Kasumi-1 (cell line): ENCODE measurements at places on chromosomes 2 and 18.

DNA sequence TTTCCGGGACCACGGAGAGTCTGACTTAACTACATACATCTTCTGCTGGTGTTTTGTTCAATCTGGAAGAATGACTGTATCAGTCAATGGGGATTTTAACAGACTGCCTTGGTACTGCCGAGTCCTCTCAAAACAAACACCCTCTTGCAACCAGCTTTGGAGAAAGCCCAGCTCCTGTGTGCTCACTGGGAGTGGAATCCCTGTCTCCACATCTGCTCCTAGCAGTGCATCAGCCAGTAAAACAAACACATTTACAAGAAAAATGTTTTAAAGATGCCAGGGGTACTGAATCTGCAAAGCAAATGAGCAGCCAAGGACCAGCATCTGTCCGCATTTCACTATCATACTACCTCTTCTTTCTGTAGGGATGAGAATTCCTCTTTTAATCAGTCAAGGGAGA lies 23.1 kb downstream of the ICOS start:
- no peak for DNase-seq

GRCh38 chr2:128310761-128311160 lies 7.9 kb downstream of the HS6ST1 start:
- DNase-seq = no peak

DNA sequence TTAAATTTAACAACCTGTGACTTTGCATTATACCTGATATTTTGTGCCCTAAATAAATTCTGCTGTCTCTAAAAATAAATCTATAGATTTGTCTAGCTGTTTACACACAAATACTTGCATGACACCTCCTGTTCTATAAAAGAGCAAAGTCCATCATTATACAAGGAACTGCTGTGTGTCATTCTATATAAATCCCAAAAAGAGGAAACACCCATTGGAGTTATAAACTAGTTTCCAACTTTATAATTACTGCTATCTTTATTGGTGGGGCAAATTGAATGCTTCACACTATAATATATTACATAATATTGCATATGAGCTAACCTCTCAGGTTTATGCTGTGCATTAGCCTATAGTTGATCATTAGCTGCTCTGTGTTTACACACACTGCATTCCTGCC lies 504.4 kb downstream of the SATB2 start:
- no peak for DNase-seq

- DNase-seq = no peak
Observed at GRCh38 chr2:224523626-224524577, 61.3 kb downstream of the CUL3 start.

- no peak for DNase-seq
Observed at GRCh38 chr2:196399096-196399495, 227.7 kb upstream of the STK17B start.

- no peak for DNase-seq
Observed at GRCh38 chr2:230666446-230666845, 46.2 kb upstream of the CAB39 start.

DNA sequence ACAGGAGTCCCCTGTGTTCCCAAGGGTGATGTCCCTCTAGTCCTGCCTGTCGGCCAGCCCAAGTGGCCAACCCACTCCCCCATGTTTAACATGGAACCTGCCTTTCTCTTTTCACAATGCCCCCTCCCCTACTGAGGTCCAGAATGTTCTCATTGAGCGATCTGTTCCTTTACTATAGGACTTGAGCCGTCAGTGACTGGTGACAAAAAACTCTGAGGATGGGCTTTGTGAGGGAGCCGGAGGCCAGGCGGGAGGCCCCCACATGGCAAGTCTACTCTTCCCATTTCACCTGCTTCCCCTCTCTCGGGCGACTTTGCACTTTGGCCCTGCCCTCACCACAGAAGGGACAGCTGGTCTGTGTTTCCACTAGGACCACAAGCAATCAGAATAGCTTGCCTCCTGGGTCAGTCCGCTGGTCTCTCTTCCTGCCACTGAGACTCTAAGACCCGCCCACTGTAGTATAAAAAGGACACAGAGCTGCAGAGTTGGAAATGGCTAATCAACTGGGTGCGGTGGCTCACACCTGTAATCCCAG lies 146.5 kb upstream of the RAB12 start:
- DNase-seq = no peak

- DNase-seq = no peak
Observed at GRCh38 chr18:21105936-21106335, 5.7 kb downstream of the ROCK1 start.

GRCh38 chr2:83291083-83291482 lies 1168.0 kb downstream of the SUCLG1 start:
- DNase-seq = no peak

GRCh38 chr2:174599310-174599921 lies 1.8 kb upstream of the WIPF1 start:
- no peak for DNase-seq

- no peak for DNase-seq
Observed at GRCh38 chr2:64115808-64116598, 28.2 kb downstream of the PELI1 start.

DNA sequence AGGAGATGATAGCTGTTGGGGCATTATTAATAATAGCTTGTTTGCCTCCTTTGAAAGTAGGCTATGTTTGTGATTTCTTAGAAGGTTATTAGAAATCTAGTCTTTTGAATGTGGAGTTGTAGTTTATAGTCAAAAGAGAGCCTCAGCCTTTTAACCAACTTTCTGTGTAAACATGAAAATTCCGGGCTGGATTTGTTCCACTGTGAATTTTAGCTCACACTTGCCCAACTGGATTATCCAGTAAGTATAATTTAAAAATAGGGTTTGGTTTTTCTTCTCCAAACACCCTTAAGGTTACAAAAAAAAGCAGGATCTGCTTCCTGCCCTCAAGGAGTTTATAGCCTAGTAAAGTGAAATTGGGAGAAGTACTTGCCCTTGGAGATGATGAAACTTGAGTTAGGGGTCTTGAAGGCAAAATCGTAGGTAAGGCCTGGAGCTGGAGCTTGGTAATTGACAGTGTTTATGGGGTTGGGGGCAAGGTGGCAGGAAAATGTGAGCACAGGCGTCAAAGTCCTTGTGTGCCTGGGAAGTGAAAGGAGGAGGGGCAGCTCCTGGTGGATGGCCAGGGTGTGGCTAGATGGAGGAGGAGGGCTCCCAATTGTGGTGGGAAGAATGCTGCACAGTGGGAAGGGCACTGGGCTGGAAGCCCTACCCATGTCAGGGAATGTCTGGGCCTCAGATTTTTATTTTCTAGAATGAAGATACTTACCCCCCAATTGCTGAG lies 21.3 kb downstream of the ITGA6 start:
- no peak for DNase-seq

DNA sequence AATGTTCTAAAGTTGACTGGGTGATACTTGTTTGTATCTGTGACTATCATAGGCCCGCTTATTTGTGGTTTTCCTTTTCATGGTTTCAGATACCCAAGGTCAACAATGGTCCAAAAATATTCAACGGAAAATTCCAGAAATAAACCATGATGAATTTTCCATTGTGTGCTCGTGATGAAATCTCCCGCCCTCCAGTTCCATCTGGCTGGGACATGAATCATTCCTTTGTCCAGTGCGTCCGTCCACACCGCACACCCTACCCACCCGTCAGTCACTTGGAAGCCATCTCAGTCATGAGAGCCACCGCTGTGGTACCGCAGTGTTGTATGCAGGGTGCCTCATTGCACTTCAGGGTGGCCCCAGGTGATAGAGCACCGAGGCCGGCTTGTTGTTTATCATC lies 268.2 kb upstream of the PXDN start:
- DNase-seq = no peak

GRCh38 chr2:240672076-240672700 lies 10.5 kb downstream of the AQP12B start:
- no peak for DNase-seq

DNA sequence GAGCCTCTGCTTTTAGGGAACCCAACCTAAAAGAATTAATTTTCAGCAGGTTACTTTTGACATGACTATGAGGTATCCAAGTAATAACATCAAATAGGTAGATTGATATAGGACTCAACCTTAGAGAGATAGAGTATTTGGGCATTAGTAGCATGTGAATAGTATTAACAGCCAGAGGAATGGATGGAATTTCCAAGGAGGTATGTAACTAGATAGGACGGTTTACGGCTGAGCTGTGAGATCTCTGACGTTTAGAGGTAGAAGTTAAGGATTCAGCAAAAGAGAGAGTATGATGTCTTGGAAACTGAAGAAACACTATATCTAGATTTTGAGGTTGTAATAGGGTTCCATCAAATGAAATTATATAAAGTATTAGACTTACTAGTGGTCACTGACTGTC lies 70.3 kb downstream of the HNMT start:
- no peak for DNase-seq

DNA sequence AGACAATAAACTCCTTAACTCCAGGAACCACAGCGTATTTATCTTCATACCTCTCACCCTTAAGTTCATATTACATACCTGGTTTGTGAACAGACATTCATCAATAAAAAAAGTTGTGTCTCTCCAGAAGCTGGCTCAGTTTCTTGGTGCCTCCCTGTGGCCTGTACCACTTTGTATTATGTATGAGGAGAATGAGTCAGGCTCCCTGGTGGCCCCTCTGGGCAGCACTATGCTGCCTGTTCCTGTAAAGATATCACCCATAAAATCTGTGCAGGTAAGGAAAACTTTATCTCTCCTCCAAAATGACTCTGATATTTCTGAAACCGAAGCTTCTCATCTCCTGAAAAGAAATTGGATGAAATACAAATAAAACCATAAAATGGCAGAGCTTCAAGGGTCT lies 198.4 kb upstream of the NT5C1B start:
- DNase-seq = no peak

GRCh38 chr2:43958397-43959275 lies 37.2 kb downstream of the LRPPRC start:
- no peak for DNase-seq

DNA sequence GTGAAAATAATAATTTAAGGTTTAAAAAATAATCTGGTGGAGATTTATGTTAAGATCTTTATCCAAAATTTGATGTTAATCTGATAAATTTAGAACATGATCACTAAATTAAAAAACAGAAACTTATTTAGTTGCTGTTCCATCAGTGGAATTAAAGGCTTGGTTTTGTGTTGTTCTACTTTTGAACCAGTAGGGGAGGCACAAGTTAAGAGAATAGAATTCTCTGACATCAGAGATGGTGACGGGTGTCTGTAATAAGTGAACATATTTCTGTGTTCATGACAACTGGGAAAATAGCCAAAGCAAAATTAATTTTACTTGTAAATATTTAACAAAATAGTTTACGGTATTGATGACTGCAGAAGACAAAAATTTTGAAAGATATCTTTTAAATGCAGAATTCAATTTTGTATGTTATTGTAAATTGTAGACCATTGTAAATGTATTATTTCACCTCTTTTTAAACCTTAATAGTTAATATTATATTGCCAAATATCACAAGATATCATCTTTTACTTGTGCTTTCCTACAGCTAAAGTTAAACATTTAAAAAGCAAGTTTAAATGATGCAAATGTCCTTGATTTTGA lies 106.0 kb downstream of the UBR3 start:
- peak; percentile 90 for DNase-seq

- DNase-seq = no peak
Observed at GRCh38 chr2:168517816-168518215, 61.7 kb downstream of the CERS6 start.

DNA sequence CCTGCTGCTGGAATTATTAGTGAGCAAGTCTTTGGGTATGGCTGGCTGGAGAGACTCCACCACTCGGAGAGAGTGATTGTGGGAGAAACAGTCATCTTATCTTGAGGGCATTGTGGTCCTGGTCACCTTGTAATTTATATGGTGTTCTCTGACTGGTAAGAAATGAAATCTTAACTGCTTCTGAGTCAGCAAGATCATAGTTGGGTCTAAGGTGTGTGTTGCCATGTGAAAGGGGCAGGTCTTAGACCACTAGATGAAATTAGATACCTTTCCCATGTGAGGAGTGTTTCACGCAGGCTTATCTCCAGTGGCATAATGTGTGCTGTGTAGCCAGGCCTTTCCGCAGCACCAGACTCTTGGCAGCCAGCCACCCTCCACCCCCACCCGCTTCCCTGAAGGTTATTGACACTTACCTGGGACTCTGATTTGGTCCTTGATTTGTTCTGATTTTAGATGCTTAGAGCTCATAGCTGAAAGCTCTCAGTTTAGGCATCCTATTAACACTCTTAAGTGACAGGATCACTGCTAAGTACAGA lies 7.7 kb downstream of the MAPRE3 start:
- DNase-seq = no peak

DNA sequence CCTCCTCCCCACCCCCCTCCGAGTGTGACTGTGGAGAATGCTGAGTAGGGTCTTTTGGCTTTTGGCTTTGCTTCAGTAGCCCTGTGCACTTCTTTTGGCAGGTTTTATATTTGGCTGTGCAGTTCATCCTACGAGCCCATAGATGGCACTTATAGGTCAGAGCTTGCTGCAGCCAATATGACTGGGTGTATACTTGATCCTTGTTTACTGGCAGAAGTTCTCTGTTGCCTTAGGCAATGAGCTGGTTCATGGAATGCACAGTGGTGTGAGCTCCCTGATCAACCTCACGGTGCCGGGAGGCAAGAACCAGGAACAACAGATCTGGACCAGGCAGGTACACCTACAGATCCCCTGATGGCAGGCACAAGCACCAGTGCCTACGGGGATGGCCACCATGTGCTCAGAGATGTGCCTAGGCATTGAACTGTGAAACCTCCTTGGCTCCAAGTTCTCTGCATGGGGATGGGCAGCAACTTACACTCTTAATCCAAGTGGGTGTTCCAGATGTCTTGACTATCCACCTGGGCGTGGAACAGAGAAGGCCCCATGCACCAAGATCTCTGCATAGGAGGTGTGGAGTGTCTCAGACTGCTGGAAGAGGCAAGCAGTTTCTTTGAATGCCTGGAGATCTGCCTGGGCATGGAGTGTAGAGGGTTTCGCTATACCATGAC lies 190.4 kb downstream of the KIAA1328 start:
- peak; percentile 38 for DNase-seq

GRCh38 chr2:1893856-1894255 lies 149.5 kb upstream of the PXDN start:
- DNase-seq = no peak

DNA sequence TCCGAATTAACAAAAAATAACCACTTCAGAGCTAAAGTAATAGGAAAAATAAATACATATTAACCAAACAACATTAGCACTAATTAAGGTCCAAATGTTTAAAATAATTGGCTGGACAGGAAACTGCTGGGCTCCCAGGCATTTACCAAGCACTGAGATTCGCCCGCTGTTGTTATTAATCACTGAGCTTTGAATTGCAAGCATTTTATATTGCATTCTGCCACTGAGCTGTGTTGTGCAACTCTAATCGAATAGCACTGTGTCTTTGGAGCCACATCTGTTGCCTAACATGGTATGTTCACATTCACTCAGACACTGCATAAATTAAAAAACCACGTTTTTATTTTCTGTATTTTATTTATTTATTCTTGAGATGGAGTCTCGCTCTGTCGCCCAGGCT lies 88.9 kb downstream of the SOWAHC start:
- DNase-seq = no peak

- no peak for DNase-seq
Observed at GRCh38 chr2:12075603-12076002, 329.2 kb downstream of the LPIN1 start.

- no peak for DNase-seq
Observed at GRCh38 chr18:47986620-47987387, 56.3 kb upstream of the SMAD2 start.
